ENCODE measurements at places on chromosomes 16 and 17. TPM values are rescaled to one million over a fixed set of nuclear protein-coding genes. Genes with fewer than 3 reads are reported as not detected.

The KDM8 gene
- 2.5 TPM for total RNA-seq

The HSD17B2 gene
- 0.15 TPM for total RNA-seq

The KRT12 gene
- not detected for total RNA-seq

The LCAT gene
- total RNA-seq: 8.6 TPM

The C17orf50 gene
- total RNA-seq: 0.59 TPM
